ENCODE measurements at places on chromosomes 6 and 20.
A peak's percentile ranks its signal among the peaks of the same experiment; 100 is the strongest.

DNA sequence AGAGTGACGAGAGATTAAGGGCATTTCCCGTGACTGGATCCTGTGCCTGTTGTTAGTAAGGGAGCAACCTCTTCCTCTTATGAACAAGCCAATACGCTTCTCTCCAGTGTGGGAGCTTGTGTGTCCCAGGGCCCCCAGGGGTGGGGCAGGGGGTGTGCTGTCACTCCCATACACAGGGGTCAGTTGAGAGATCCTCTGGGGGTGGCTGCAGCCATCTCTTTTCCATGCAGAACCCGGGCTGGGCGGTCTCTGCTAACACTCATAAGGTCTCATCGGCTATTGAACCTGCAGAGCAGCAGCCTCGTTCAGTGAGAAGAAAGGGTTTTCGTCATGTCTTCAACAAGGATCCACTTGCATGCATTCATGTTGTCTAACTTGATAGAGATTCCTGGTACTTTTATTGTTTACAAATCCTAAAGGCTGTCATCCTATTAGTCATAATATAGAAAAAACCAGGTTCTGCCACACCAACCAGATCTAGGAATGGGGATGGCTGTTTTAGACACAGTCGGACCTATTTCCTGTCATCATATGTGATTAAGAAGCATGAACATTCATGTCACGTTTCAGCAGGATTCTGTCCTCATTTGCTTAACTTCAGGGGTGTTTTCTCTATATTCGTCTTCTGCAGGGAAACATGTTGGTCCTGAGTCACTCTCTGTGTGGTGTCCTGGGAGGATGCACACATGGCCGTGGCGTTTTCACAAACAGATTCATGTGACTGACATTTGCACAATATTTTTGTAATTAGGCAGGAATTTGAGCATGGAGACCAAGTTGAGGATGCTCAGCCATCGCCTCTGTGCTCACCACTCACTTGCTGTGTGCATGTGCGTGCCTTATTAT lies 13.3 kb upstream of the THBS2 start:
- no peak for DNase-seq

- DNase-seq: peak; percentile 91
Observed at GRCh38 chr20:50115591-50116367, 2.8 kb upstream of the UBE2V1 start.

DNA sequence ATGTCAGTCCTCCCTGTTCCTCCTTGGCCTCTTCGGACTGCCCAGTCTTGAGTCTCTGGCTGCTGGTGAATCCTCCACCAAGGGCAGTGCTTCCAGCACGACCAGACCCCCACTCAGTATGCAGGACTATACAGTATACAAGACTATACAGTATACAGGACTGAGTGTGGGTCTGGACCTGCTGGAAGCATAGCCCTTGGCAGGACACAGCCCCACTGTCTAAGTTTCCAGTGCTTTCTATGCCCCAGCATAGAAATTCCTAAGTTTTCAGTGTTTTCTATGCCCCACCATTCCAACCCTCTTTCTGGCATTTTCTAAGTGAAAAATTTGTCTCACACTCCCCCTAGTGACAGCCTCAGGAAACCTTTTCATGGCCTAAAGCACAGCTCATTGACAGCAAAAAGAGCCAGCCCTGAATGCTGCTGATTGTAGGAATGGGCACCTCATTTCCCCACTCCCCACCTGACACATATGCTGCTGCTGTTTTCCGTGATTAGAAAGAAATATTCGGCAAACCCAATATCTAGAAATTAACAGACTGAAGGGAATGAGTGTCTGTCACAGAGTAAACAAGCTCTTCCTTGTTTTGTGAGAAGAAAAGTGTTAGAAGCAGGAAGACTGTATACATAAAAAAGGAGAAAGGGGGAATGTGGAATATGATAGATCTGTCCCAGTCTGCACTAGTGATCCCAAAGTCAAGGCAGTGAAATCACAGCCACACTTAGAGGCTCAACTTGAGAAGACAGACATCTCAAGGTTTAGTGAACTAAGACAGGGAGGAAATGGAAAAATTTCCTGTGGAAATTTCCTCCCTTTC lies 206.9 kb downstream of the IBTK start:
- no peak for DNase-seq

DNA sequence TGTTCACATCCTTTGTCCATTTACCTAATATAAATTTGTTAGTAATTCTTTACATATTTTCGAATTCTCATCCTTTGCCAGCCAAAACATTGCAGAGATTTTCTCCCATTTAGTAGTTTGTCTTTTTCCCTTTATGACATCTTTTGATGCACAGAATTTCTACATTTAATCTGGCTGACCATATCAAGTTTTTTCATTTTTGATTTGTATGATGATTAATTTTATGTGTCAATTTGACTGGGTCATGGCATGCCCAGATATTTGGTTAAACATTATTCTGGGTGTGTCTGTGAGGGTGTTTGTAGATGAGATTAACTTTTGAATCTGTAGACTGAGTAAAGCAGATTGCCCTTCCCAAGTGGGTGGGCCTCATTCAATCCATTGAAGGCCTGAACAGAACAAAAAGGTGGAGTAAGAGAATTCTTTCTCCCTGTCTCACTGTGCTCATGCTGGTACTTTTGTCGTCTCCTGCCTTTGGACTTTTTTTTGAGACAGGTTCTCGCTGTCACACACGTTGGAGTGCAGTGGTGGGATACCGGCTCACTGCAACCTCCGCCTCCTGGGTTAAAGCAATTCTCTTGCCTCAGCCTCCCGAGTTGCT lies 72.1 kb upstream of the EPB41L1 start:
- DNase-seq: no peak
